ENCODE measurements at places on chromosomes 5 and 9.

DNA sequence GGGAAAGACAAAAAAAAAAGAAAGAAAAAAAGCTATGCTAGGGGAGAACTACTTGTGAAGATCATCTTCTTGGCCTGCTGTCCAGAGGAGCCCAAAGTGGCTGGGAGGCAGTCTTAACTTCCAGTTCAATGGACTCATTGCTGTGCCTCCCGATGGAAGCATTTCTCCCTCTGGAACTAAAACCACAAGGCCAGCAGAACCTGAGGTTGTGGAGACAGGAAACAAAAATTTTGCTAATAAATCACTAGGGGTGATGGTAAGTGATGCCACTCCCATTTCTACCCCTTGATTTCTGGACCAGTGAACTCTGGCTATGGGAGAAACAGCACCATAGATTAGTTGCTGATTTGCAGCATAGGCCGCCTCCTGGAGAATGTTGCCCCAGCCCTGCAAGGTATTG lies 123.4 kb upstream of the NFIL3 start:
- DNase-seq: no peak

GRCh38 chr9:27529316-27530278 lies at the start of gene MOB3B:
MOB3B (minus strand) TSS chr9:27529814; CDS start chr9:27455550, 74,264 bp downstream.
- peak; percentile 66 for DNase-seq

DNA sequence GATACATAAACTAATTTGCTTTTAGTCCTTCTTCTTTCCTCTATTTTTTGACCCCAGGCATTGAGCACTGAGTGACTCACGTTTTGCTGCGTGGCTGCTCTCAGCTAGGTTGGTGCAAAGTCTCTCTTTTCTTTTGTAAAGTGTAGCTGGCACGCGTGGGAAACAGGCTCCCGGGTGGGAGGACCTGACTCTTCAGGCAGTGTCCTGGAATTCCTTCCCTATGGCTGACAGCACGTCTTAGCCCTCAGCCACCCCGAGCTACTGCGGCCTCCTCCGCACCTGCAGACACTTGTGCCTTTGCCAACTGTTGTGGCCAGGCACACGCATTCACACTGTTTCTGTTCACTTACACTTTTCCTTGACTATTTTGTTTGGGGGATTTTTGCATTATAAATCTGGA lies 877 bp upstream of the SCGB3A1 start:
- DNase-seq: no peak

DNA sequence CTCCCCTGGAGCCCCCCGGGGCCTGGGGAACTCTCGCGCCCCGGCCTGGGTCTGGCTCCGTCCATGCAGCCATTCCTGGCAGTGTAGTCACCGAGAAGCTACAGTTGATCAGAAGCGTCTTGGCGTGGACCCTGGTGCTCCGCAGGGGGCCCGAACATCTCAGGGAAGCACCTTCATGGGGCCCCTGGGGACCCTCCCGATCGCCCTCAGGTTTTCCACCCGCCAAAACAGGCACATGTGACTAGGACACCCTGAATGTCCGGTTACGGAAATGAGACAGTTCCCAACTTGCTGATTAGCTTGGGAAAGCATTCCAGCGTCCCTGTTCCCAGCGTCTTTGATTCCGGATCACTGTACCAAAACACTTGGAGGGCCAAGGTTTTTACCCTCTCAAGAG lies 472 bp downstream of the FBXO4 start:
- peak; percentile 49 for DNase-seq

GRCh38 chr9:70602321-70603019 lies 188.0 kb upstream of the KLF9 start:
- peak; percentile 95 for DNase-seq

GRCh38 chr9:99591770-99592169 lies 229.9 kb upstream of the NR4A3 start:
- no peak for DNase-seq

GRCh38 chr9:85605905-85606304 lies 135.8 kb downstream of the AGTPBP1 start:
- DNase-seq: no peak

- DNase-seq: peak; percentile 93
These were observed 157.1 kb downstream of the ZNF462 start for GRCh38 chr9:107020040-107020530.

DNA sequence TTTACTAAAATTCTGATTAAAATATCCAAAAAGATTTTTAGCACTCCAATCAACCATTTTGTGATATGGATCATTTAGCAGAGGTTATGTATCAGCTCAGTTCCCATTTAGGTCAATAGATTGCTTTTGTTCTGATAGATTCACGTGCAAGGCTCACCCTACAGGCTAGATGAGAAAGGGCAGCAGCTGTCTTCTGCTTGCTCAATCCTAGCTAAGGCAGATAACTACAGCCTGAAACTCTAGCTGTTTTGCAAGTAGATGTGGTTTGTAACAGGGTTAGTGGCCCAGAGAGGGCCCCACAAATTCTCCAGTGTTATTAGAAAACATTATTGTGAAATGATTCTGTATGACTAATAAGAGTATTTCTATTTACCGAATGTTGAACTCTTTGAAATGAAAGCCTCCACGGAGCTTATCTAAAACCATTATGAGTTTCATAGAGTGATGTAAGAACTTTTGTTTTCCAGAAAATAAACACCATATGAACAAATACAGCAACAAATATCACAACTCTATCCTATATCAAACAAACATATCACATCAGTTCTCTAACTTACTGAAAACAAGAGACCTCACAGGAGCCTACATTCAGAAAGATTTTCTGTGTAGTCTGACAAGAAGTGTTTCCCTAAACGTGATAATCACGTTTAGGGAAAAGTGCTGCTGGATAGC lies 841.9 kb upstream of the ACO1 start:
- peak; percentile 95 for DNase-seq

- peak; percentile 41 for DNase-seq
These were observed 54.1 kb downstream of the GDA start for GRCh38 chr9:72203205-72203803.

DNA sequence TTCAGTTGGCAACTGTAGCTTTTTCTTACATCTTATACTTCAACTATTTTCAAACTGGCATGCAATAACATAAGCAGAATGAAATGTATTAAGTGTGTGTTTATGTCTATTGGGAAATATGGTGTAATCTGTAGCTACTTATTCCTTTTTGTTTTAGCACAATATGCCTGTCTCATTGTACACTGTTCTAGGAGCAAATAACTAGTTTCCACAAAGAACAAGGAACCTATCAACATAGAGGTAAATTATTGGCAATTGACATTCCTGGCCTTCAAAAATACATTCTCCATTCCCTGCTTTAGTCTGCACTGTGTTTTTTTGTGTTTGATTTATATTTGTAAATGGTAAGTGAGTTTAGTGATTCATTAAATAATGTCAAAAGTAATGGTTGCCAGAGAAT lies 75.7 kb downstream of the FBXL7 start:
- peak; percentile 39 for DNase-seq

GRCh38 chr9:101628173-101628572 lies 33.4 kb upstream of the PPP3R2 start:
- peak; percentile 13 for DNase-seq

Measured in fibroblast of pulmonary artery (primary cell).